GF-D8 (cell line): ENCODE measurements at places on chromosomes 7 and 10.

DNA sequence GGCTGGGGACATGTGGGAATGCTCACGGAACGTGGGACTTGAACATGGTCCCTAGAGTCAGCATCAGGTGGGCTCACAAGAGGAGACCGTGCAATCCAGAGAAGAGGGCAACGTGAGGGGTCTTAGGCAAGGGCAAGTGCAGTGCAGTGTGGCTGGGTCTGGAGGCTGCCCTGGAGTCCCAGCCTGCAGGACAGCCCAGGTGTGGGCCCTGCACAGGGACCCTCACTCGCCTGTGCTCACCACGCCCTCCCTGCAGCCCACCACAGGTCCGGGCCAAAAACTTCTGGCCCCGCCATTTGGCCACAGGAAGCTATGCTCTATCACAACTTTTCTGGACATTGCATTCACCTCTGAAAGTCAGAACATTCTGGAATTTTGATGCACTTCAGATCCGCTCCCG lies 133.5 kb downstream of the PAXIP1 start:
- no peak for DNase-seq

GRCh38 chr10:109156396-109156795 lies 766.9 kb downstream of the XPNPEP1 start:
- no peak for DNase-seq

DNA sequence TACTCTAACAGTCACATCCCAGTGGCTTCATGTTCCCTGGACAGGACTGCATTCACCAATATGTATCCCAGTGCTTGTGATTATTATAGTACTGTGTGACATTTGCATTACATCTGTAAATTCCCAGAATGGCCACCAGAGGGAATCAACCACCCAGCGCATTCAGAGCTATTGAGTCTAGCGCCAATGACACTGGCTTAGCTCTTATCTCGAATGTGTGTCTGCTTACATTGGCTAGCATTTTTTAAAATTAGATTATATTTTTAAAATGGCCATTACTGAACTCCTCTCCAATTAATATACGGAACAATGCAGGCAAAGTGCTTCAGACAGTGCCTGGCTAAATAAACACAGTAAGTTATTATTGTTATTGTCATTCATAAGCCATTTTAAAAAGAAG lies 36.3 kb downstream of the TRIL start:
- no peak for DNase-seq

DNA sequence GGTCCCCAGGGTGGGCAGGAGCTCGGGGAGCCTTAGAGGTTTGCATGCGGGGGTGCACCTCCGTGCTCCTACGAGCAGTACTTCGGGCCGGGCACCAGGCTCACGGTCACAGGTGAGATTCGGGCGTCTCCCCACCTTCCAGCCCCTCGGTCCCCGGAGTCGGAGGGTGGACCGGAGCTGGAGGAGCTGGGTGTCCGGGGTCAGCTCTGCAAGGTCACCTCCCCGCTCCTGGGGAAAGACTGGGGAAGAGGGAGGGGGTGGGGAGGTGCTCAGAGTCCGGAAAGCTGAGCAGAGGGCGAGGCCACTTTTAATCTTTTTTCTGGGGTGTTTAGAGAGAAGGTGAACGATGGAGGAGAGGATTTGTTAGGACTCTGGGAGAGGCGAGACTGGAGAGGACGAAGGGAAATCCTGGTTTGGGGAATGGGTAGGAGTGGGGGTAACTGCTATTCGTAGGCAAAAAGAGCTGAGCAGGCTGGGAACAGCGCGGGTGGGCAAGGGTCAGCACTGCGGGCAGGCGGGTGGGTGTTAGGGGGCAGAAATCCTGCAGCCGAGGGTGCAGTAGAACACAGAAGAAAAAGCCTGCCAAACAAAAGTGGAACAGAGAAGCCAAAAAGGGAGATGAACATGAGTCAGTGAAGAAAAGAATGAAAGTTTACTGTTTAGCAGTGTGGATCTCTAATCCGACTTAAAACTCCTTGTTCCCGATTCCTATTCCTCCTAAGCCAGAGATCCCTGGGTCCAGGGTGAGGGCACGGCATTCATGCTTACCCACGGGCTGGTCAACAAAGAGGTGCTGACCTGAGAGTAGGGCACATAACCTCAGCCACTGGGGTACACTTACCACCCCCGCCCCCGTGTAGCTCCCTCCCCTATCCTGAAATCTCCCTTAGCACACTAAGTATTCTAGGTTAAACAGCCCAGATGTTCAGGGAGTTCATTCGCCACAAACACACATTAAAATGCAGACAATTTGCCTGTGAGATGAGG lies 26.9 kb downstream of the PRSS2 start:
- DNase-seq: no peak
